Psoas muscle (tissue), 8 donors: ENCODE measurements at places on chromosomes 2 and 18. TPM values are rescaled to one million over a fixed set of nuclear protein-coding genes. Genes with fewer than 3 reads are reported as not detected.

DNA sequence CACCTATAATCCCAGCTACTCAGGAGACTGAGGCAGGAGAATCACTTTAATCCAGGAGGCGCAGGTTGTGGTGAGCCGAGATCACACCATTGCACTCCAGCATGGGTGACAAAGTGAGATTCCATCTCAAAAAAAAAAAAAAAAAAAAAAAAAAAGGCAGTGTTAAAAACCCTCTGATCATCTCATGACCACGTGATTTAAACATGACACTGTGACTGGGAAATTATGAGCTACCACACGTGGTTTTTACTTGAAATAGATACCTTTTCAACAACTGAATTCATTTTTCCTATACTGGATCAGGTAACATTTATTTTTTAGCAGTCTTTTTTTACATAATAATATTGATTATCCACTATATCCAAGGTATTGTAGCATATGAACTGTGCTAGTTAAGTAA, 102.7 kb downstream of the PTRHD1 start:
- H3K36me3 ChIP-seq = peaks cover 35% of the 10 kb centered on the region
- no peak for DNase-seq
- H3K27ac ChIP-seq = no peak overlapping the region
- H3K4me1 ChIP-seq = peaks cover 1% of the 10 kb centered on the region
- H3K27me3 ChIP-seq = no peaks in the 10 kb centered on the region
- no peak overlapping the region for H3K4me3 ChIP-seq

DNA sequence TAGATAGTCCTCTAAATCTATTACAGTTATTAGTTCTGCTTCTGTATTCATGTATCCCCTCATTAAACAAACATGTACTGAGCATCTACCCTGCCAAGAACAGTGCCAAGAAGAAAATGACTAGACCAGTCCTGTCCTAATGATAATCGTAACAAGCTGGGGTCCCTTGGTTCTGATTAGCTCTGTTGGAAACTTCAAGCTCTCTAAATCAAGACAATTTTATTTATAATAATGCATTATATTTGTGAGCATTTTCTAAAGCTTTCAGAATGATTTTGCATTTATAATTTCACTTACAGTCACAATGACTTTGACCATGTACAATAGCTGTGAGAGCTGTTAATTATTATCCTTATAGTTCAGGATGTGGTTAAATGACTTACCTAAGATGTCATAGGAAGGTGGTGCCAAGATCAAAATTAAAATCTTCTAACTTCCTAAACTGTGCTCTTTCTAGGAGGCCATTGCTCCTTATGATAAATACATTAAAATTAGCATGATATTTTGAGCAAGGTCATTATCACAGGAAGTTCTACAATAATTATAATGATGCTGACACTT, 336.5 kb upstream of the SLC39A10 start:
- H3K27me3 ChIP-seq = no peaks in the 10 kb centered on the region
- peaks cover 5% of the 10 kb centered on the region for H3K4me1 ChIP-seq
- H3K4me3 ChIP-seq = no peak overlapping the region
- no peak overlapping the region for H3K27ac ChIP-seq

SMAD7 gene
- 14.7 TPM for total RNA-seq

LIMS3 gene
- total RNA-seq = 24.4 TPM

MARCHF4 gene
- not detected for total RNA-seq

ACSL3 gene
- total RNA-seq = 25.3 TPM
